Activated T-helper 1 cell treated with anti-CD3 and anti-CD28 coated beads, Interleukin-12 subunit alpha, Interleukin-12 subunit beta, Interleukin-2, Interleukin-4 antibody, amounts not matched to agents 30 ng/mL and 10 ng/mL and 1 ng/mL, durations not matched to agents 14 hours and 24 hours and 36 hours (primary cell): ENCODE measurements at places on chromosomes 6 and 20. TPM values are rescaled to one million over a fixed set of nuclear protein-coding genes. Genes with fewer than 3 reads are reported as not detected.
A peak's percentile ranks its signal among the peaks of the same experiment; 100 is the strongest.

GRCh38 chr20:23152308-23152892, 66.3 kb upstream of the CD93 start:
- DNase-seq: no peak
- peaks cover 55% of the 10 kb centered on the region for H3K4me1 ChIP-seq
- H3K36me3 ChIP-seq: no peaks in the 10 kb centered on the region
- H3K27ac ChIP-seq: peak overlapping the region; percentile 29

GRCh38 chr6:4291453-4292403, 156.4 kb upstream of the ECI2 start:
- no peaks in the 10 kb centered on the region for H3K36me3 ChIP-seq
- no peaks in the 10 kb centered on the region for H3K4me1 ChIP-seq
- H3K4me3 ChIP-seq: no peak overlapping the region
- H3K27ac ChIP-seq: no peak overlapping the region

Gene TTLL9
- not detected in 2 replicates for total RNA-seq

Gene ADIG
- total RNA-seq: not detected in 2 replicates

- H3K27ac ChIP-seq: no peak overlapping the region
- no peak overlapping the region for H3K4me3 ChIP-seq
- H3K4me1 ChIP-seq: no peaks in the 10 kb centered on the region
- no peaks in the 10 kb centered on the region for H3K27me3 ChIP-seq
These were observed 209.7 kb downstream of the SMOC2 start for GRCh38 chr6:168650671-168651111.

Gene KIAA1755
- not detected in 2 replicates for total RNA-seq

DNA sequence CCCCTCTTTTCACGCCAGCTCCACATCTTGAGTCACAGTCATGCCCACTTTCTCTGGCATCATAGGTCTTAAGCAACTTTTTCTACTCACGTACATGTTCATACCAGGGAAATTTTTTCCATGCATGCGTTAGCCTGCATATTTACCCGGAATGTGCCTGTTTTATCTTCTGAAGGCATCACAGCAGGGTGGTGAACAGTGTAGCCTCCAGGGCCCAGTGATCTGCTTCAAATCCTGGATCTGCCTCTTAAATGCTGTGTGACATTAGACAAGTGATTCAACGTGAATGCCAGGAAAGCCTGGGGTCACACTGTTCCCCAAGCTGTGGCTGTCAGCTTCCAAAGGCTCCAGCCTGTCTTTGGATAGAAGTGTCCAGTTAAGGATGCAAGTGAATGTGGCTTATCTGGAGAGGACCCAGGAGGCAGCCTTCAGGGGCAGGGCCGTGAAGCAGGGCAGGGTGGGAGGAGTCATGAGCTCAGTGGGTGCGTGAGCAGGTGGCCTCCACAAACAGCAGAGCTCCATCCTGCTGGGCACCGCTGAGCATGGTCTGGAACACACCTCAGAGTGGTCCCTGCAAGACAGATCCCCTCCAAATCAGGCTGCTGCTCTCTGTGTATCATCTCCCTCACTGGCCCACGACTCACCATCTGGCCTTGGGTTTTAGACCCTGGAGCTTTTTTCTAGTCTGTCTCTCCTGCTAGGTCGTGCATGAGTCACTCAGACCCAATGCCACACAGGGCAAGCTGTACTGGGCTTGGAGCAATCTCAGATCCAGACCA, 30.4 kb upstream of the CD93 start:
- H3K27me3 ChIP-seq: no peaks in the 10 kb centered on the region
- no peak for DNase-seq
- no peak overlapping the region for H3K4me3 ChIP-seq

DNA sequence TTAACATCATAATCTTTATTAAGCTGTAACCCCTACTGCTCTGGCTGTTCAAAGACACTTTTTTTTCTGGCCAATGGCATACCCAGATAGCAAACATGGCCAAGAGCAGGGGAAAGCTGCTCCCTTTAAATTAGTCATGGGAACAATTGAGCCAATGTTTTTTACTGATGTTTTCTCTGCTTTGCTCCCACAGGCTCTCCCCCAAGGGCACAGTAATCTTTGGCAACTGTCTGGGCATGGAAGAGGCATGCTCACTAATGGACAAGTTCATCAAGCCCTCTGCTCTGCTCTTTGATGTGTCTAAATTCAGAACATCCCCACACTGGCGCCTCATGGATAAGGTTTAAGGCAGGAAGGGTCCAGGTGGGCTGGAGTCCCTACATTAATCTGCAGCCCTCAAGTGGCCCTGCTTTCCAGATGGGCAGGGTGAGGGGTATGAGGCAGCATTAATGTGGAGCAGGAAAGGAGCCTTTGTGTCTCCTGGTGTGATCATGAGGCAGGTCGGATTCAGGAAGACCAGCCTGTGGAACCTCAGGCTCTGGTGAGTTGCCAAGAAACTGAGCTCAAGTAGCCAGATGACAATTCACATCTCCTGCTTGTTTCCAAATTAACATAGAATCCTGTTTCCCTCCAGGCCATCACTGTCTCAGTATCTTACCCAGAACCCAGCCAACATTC, 227.0 kb upstream of the CST7 start:
- no peak overlapping the region for H3K27ac ChIP-seq
- no peak overlapping the region for H3K4me3 ChIP-seq
- H3K4me1 ChIP-seq: no peaks in the 10 kb centered on the region

Gene IDH3B
- total RNA-seq: 116 and 125 TPM in 2 replicates

GRCh38 chr6:43444582-43444981, 10.8 kb downstream of the DLK2 start:
- DNase-seq: no peak
- no peak overlapping the region for H3K27ac ChIP-seq
- H3K4me3 ChIP-seq: no peak overlapping the region
- H3K4me1 ChIP-seq: no peaks in the 10 kb centered on the region

GRCh38 chr6:111536910-111537527, 54.0 kb upstream of the REV3L start:
- H3K4me1 ChIP-seq: peaks cover 34% of the 10 kb centered on the region
- no peak for DNase-seq
- H3K36me3 ChIP-seq: peaks cover 1% of the 10 kb centered on the region
- H3K4me3 ChIP-seq: no peak overlapping the region

- H3K4me3 ChIP-seq: no peak overlapping the region
- DNase-seq: no peak
- no peak overlapping the region for H3K27ac ChIP-seq
- H3K27me3 ChIP-seq: no peaks in the 10 kb centered on the region
- H3K36me3 ChIP-seq: no peaks in the 10 kb centered on the region
These were observed 493.3 kb downstream of the MAFB start for GRCh38 chr20:40195742-40196141.

GRCh38 chr6:44273617-44274016, 3.4 kb downstream of the TMEM151B start:
- H3K4me1 ChIP-seq: peaks cover 10% of the 10 kb centered on the region
- peaks cover 64% of the 10 kb centered on the region for H3K27me3 ChIP-seq
- DNase-seq: no peak
- no peak overlapping the region for H3K27ac ChIP-seq

GRCh38 chr20:33137195-33137594, 30.8 kb upstream of the BPIFA2 start:
- no peaks in the 10 kb centered on the region for H3K36me3 ChIP-seq
- H3K27me3 ChIP-seq: peaks cover 4% of the 10 kb centered on the region
- no peak overlapping the region for H3K4me3 ChIP-seq
- H3K27ac ChIP-seq: no peak overlapping the region
- H3K4me1 ChIP-seq: no peaks in the 10 kb centered on the region

Gene TOX2
- 4.0 and 4.8 TPM in 2 replicates for total RNA-seq

Gene SMPDL3A
- total RNA-seq: 0.47 and 0.64 TPM in 2 replicates

- H3K27ac ChIP-seq: no peak overlapping the region
- no peaks in the 10 kb centered on the region for H3K27me3 ChIP-seq
- no peak for DNase-seq
- no peaks in the 10 kb centered on the region for H3K36me3 ChIP-seq
- H3K4me1 ChIP-seq: no peaks in the 10 kb centered on the region
These were observed 58.9 kb downstream of the ID4 start for GRCh38 chr6:19895866-19896692.

Gene MUC22
- not detected in 2 replicates for total RNA-seq

DNA sequence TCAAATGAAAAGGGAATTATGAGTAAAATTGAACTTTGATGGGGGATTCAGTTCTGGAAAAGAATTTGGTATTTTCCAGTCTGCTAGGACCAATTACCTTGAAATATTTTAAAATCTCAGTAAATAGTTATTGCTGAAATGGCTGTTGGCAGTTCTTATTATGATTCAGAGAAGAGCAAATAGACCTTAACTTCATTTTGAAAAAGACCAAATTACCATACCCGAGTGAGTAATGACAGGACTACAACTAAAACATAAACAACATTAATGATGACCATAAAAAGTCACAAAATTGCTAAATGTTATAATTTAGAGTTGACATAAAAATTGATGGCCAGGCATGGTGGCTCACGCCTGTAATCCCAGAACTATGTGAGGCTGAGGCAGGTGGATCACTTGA, 21.7 kb downstream of the TRIM38 start:
- H3K36me3 ChIP-seq: peaks cover 57% of the 10 kb centered on the region
- no peak for DNase-seq
- peaks cover 36% of the 10 kb centered on the region for H3K4me1 ChIP-seq
- H3K4me3 ChIP-seq: no peak overlapping the region

DNA sequence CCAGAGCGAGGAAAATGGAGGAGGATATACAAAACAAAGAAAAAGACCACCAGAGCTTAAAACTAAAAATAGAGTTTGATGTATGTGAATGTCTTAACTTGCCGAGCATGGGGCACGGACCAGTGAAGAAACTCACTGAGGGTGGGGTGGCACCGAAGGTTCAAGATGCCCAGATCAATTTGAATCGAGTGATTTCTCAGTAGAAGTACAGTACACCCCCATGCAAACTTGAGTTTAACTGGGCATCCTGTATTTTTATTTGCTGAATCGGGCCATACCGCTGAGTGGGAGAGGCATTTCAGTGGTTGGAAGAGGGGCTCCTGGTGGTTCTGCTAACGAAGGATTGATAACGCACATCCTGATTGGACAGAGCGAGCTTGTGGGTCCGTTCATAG, 81.7 kb downstream of the ANKRD60 start:
- DNase-seq: no peak
- H3K36me3 ChIP-seq: no peaks in the 10 kb centered on the region
- H3K27me3 ChIP-seq: peaks cover 11% of the 10 kb centered on the region
- no peak overlapping the region for H3K27ac ChIP-seq

DNA sequence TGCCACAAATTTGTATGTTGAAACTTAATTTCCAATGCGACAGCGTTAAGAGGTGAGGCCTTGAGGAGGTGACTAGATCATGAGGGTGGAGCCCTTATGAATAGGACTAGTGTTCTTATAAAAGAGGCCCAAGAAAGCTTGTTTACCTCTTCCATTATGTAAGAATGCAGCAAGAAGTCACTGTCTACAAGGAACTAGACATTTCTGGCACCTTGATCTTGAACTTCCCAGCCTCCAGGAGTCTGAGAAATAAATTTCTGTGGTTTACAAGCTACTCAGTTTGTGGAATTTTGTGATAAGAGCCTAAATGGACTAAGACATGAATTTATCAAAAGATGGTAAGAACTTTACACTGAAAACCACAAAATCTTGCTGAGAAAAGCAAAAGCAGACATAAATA, 173.6 kb upstream of the SGK1 start:
- no peak for DNase-seq
- H3K4me1 ChIP-seq: no peaks in the 10 kb centered on the region
- peaks cover 14% of the 10 kb centered on the region for H3K27me3 ChIP-seq
- no peak overlapping the region for H3K27ac ChIP-seq
- H3K36me3 ChIP-seq: peaks cover 4% of the 10 kb centered on the region

GRCh38 chr6:24798740-24799540, at the start of gene ARMH2:
Gene ARMH2 (minus strand): TSS chr6:24798917. CDS start chr6:24798857, 60 bp downstream.
- no peak within 1 kb of the TSS for H3K4me3 ChIP-seq
- peak within 1 kb of the TSS; percentile 28 for H3K27ac ChIP-seq
- no peak for DNase-seq
- peaks cover 9% of the 10 kb centered on the region for H3K36me3 ChIP-seq

Gene RSPO3
- not detected in 2 replicates for total RNA-seq

GRCh38 chr6:140382355-140382754, 1007.9 kb upstream of the CITED2 start:
- H3K36me3 ChIP-seq: no peaks in the 10 kb centered on the region
- DNase-seq: no peak
- no peaks in the 10 kb centered on the region for H3K27me3 ChIP-seq
- peaks cover 5% of the 10 kb centered on the region for H3K4me1 ChIP-seq
- H3K27ac ChIP-seq: no peak overlapping the region
- no peak overlapping the region for H3K4me3 ChIP-seq

- H3K4me1 ChIP-seq: no peaks in the 10 kb centered on the region
- DNase-seq: no peak
- no peaks in the 10 kb centered on the region for H3K36me3 ChIP-seq
- H3K4me3 ChIP-seq: no peak overlapping the region
These were observed 77.7 kb downstream of the TMEM170B start for GRCh38 chr6:11615214-11615602.

Gene WFDC10B
- total RNA-seq: not detected in 2 replicates

DNA sequence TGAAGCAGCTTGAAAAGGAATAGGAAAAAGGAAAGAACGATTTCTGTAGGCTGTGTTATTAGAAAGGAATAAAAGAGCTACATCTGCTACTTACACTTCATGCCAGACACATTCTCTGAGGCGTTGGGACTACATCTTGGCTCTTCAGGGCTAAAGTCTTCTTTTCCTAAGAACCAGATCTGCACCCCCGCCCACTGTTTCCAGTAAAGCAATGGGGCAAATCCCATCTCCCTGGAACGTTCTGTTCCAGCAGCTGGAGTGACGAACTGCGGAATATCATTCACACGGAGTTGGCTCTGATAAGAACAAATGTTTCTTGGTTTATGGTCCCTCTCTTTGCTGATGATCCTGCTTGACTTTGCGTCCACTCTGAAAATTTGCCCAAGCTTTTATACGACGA, 26.9 kb downstream of the FAM50B start:
- H3K27ac ChIP-seq: no peak overlapping the region
- no peaks in the 10 kb centered on the region for H3K36me3 ChIP-seq
- no peaks in the 10 kb centered on the region for H3K4me1 ChIP-seq
- peaks cover 17% of the 10 kb centered on the region for H3K27me3 ChIP-seq
- H3K4me3 ChIP-seq: no peak overlapping the region

DNA sequence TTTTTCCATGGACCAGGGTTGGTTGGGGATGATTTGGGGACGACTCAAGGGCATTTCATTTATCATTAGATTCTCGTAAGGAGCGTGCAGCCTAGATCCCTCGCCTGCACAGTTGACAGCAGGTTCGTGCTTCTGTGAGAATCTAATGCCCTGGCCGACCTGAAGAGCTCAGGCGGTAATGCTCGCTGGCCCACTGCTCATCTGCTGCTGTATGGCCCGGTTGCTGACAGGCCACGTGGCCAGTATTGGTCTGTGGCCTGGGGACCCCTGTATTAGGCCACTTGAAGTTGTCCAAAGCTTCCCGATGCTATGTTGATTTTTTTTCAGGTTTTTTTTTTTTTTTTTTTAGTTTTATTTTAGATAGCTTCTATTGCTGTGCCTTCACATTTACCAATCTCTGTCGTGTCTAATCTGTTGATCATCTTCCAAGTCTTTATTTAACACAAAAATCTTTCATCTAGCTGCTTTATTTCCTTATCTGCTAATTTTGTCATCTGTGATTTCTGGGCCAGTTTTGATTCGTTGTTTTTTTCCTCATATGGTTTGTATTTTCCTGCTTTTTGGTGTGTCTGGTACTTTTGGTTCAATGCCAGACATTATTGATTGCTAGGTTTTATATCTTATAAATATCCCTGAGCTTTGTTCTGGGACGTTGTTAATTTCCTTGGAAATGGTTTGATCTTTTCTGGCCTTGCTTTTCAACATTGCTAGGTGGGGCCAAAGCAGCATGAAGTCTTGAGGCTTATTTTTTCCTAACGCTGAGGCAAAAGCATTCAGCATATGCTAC, 41.1 kb downstream of the DYNLT1 start:
- peak overlapping the region; percentile 2 for H3K27ac ChIP-seq
- H3K4me1 ChIP-seq: peaks cover 10% of the 10 kb centered on the region
- peaks cover 26% of the 10 kb centered on the region for H3K36me3 ChIP-seq
- H3K27me3 ChIP-seq: no peaks in the 10 kb centered on the region

Gene TBX18
- total RNA-seq: not detected in 2 replicates

GRCh38 chr6:129309154-129309553, 400.8 kb downstream of the ARHGAP18 start:
- H3K4me3 ChIP-seq: no peak overlapping the region
- no peak overlapping the region for H3K27ac ChIP-seq
- no peaks in the 10 kb centered on the region for H3K4me1 ChIP-seq
